ENCODE measurements at places on chromosomes 5 and 9.
A peak's percentile ranks its signal among the peaks of the same experiment; 100 is the strongest.

- DNase-seq: no peak
Observed at GRCh38 chr9:107935931-107936330, 446.4 kb upstream of the KLF4 start.

- no peak for DNase-seq
Observed at GRCh38 chr9:72315089-72315509, 49.9 kb downstream of the ZFAND5 start.

GRCh38 chr5:30838936-30839496, 354.5 kb upstream of the CDH6 start:
- no peak for DNase-seq

GRCh38 chr5:34667705-34668104, 11.6 kb downstream of the RAI14 start:
- DNase-seq: no peak

DNA sequence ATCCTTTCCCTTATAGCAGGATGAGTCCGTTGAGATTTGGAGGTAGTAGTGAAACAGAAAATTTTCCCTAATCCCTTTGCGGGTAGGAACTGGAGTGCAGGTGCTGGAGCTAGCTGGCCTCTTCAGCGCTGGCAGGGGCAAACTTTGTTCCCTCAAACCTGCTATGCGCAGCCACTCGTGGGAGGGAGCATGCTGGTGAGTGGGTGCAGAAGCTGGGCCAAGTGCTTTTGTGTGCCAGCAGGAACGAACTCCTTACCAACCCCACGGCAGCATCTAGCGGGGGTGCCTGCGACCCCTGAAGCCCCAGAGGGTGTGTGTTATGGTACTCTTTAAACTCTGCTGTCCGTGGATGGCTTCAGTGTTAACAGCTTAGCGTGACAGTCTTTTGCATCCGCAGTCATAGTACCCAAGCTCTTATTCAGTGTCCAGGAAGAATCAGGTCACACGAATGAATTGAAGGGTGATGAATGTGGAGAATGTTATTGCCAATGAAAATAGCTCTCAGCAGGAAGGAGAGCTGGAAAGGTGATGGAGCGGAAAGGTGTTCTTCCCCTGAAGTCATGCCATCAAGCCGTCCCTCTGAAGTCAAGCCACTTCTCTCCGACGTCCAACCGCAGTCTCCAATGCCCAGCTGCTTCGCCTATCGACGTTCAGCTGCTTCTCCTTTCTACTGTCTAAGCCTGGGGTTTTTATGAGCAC, 1445.1 kb upstream of the CDH9 start:
- no peak for DNase-seq

DNA sequence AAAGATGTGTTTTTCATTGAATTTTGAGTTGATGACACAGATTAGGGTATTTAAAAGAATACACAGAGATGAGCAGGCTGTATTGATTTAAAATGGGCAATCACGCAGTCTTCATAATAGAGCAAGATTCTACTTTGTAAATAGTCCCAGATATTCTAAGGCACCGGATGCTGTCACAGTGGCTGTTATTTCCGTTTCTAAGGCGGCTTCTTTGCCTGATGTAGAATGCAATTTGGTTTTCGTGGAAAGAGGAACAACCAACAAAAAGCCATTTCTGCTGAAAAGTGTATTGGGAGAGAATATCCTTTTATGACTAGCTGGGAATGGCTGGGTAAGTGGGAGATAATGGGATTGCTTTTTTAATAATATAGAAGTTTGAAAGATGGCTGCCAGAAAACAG, 17.5 kb downstream of the PRKACG start:
- DNase-seq: no peak

DNA sequence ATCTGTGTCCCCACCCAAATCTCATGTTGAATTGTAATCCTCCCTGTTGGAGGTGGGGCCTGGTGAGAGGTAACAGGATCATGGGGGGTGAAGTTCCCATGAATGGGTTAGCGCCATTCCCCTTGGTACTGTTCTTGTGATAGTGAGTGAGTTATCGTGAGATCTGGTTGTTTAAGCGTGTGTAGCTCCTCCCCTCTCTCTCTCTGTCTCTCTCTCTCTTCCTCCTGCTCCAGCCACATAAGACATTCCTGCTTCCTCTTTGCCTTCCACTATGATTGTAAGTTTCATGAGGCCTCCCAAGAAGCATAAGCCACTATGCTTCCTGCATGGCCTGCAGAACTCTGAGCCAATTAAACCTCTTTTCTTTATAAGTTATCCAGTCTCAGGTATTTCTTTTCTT, 28.8 kb downstream of the C5orf15 start:
- DNase-seq: no peak

GRCh38 chr9:76082057-76082456, 191.6 kb downstream of the PCSK5 start:
- DNase-seq: no peak

- DNase-seq: no peak
Observed at GRCh38 chr5:1745123-1745795, 54.4 kb downstream of the MRPL36 start.

DNA sequence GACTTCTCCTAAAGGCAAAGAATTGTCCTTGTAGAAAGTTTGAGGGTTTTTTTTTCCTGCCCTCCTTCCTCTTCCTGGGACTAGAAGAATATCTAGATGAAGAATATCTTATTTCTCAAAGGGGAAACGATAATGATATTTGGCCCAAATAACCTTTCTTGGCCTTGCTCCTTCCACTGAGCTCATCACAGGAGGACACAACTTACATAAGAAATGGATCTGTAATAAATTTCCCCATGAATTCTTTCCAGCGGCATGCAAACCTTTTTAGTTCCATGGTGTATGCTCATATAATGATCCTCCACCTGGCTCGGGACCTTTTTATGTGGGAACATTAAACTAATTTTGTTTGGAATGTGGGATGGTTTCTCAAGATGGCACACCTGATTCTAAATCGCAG, 304.4 kb downstream of the DMRT2 start:
- no peak for DNase-seq

DNA sequence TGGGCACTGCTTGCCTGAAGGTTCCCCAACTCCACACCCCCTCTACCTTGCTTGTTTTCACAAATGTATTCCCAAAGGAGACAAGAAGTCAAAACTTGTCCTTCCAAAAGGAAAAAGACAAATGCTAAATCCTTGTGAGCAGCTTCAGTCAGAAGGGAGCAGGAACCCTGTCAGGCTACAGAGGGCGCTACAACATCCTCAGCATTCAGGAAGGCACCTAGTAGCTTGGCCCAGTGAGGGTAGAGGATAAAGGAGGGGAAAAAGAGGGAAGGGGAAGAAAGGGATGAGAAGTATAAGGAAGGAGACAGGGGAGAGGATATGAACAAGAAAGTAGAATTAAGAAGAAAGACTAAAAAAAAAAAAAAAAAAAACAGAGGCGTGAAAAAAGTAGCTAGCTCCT, 97.5 kb downstream of the MLLT3 start:
- peak; percentile 13 for DNase-seq

GRCh38 chr5:175674731-175675346, 17.0 kb downstream of the HRH2 start:
- no peak for DNase-seq

DNA sequence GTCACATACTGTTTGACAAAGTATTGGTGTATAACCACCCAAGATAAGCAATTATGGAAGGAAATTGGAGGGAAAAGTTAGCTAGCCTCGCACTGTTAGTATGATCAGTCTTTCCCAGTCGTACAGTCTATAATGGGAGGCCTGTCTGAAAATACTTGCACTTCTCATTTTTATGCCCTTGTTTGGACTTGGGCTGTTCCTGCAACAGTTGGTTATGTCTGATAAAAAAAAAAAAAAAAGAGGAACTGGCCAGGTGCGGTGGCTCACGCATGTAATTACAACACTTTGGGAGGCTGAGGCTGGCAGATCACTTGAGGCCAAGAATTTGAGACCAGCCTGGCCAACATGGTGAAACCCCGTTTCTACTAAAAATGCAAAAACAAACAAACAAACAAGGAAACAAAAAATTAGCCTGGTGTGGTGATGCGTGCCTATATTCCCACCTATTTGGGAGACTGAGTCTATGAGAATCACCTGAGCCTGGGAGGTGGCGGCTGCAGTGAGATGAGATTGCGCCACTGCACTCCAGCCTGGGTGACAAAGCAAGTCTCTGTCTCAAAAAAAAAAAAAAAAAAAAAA, 58.3 kb upstream of the ANKRD33B start:
- DNase-seq: no peak

GRCh38 chr9:130482463-130482862, 37.7 kb downstream of the ASS1 start:
- DNase-seq: no peak

DNA sequence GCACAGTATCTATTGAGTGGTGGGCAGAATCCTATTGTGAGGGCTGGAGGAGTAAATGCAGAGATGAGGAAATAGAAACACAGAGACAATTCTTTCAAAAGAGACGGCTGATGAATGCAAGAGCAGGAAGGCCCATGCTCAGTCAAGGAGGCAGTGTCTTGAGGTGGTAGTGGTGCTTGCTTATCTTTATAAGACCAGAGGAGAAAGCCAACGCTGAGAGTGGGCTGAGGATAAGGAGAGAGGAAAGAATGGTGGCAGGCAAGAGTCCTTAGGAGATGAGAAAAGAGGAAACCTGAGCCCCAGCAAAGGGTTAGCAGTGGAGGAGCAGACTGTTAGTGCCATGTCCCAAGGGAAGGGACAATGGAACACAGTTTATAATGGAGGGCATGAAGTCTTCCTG, 86.0 kb downstream of the SNCAIP start:
- no peak for DNase-seq

DNA sequence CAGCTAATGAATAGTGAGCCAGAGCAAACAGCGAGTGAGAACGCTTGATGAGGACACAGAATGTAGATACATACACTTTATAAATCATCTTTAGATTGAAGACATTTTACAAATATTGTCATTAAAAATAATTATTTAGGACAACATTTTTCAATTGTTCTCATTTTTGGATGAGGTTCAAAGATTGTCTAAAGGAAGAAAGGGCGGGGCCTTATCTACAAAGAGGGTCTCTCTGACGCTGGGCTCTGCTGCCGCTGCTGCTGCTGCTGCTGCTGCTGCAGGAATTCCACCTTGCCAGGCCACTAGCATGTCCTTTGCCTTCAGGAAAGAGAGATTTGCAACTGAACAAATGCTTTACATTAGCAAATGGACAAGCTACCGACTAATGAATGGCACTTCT, 220.7 kb upstream of the TMEM161B start:
- no peak for DNase-seq

GRCh38 chr9:70832492-70832891, 288.9 kb downstream of the TRPM3 start:
- no peak for DNase-seq

DNA sequence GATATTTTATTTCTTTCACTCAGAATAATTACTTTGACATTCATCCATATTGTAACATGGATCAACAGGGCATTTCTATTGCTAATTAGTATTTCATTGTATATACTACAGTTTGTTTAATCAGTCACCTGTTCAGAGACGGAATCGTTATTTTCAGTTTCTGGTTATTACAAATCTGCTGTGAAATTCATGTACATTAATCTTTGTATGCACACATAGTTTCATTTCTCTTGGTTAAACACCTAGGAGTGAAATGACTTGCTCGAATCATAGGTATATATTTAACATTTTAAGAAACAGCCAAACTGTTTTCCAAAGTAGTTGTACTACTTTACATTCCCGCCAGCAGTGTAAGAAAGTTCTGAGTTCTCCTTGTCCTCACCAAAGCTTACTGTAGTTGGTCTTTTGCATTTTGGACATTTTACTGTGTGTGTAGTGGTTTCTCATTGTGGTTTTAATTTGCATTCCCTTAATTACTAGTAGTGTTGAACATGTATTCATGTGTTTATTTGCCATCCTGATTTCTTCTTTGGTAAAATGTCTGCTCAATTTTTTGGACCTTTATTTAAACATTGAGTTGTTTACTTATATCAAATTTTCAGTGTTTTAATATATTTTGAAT, 198.2 kb downstream of the SAXO1 start:
- no peak for DNase-seq

- no peak for DNase-seq
Observed at GRCh38 chr5:73189871-73190376, 16.9 kb downstream of the TMEM174 start.

DNA sequence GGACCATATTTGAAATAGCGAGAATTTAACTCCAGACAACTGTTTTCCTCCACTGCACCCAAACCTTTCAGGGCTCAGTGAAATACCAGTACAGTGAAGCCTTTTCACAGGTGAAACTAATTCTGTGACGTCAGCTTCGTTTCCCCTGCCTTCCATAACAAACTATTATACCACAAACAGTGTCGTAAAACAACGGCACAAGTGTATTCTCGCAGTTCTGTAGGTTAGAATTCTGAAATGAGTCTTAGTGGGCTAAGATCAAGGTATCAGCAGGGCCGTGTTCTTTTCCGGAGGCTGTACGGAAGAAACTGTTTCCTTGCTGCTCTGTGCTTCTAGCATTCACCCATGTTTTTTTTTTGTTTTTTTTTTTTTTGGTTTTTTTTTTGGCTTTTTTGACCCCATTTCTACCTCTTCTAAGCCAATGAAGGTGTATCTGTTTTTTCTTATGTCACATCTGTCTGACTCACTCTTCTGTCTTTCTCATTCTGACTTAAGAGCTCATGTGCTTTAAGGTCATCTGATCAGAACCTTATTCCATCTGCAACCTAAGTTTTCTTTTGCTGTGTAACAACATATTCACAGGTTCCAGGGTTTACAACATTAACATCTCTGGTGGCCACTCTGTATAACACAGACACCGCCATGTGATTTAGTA, 20.1 kb downstream of the ISOC1 start:
- no peak for DNase-seq

DNA sequence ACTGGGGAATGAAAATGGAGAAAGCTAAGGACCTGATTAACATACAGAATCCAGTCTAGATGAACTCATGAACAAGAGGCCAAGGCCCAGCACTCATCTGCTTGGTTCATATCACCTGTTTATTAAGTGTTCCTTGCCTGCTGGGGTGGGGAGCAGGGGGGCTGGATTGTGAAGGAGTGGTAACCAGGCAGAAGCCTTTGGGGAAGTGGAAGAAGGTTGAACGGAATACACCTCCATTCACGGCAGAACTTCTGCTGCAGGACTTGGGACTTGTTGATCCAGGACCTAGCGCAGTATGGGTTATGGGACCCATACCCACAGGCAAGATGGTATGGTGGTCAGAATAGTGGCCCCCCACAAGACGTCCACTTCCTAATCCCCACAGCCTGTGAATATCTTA, 8.8 kb upstream of the SEPTIN8 start:
- DNase-seq: no peak

GRCh38 chr5:156640691-156641241, 209.3 kb upstream of the PPP1R2B start:
- DNase-seq: no peak

DNA sequence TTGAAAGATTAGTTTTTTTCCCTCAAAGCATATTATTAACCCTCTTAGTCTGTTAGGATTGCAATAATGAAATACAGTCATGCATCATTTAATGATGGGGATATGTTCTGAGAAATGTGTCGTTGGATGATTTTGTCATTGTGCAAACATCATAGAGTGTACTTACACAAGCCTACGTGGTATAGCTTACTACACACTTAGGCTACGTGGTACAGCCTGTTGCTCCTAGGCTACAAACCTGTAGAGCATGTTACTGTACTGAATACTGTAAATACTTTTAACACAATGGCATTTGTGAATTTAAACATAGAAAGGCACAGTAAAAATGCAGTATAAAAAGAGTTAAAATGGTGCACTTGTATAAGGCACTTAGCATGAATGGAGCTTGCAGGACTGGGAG, 132.7 kb downstream of the PDE8B start:
- DNase-seq: no peak

GRCh38 chr5:127826011-127826410, 122.8 kb downstream of the CCDC192 start:
- no peak for DNase-seq

- no peak for DNase-seq
Observed at GRCh38 chr5:90366948-90367347, 42.6 kb downstream of the CETN3 start.

- no peak for DNase-seq
Observed at GRCh38 chr5:81909677-81910076, 62.1 kb upstream of the ATG10 start.

All from stimulated activated CD4-positive, alpha-beta T cell treated with anti-CD3 and anti-CD28 coated beads, TNF-alpha, amount 100 ng/mL, for 48 hours (primary cell).